Cerebellum (tissue), 4 donors: ENCODE measurements at places on chromosomes 11 and 22. TPM values are rescaled to one million over a fixed set of nuclear protein-coding genes. Genes with fewer than 3 reads are reported as not detected.

OR51B4 gene
- total RNA-seq = 0.36 TPM

GAL3ST1 gene
- 2.8 TPM for total RNA-seq

MMP8 gene
- total RNA-seq = 0.09 TPM

CEP126 gene
- 10.0 TPM for total RNA-seq

TESMIN gene
- 3.4 TPM for total RNA-seq

- no peak for DNase-seq
Measured at GRCh38 chr11:69801513-69802335, 17.5 kb downstream of the FGF3 start.

DNA sequence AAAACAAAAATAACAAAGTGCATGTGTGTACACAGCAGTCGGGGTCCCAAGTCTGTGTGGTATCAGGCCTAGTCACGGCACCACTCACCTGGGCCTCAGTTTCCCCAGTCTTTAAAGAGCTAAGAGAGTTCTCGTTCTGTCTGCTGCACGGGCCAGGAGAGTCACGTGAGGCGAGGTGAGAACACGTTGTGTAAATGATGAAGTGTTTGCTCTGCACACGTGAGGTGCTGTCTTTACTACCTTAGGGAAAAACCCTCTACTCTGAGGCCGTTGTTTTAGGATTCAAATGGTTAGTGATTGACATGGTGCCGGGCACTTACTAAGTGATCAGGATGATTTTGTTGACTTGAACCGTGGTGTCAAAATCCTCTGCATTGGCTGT is 86.5 kb upstream of the PPARA start:
- DNase-seq = no peak

GRCh38 chr11:57668434-57668782 is 494 bp downstream of the ZDHHC5 start:
- no peak for DNase-seq

- DNase-seq = no peak
Measured at GRCh38 chr11:85811624-85812023, 683 bp upstream of the SYTL2 start.
